CD4-positive, alpha-beta T cell (primary cell): ENCODE measurements at places on chromosomes 13 and 19. TPM values are rescaled to one million over a fixed set of nuclear protein-coding genes. Genes with fewer than 3 reads are reported as not detected.

RBM42 gene
- total RNA-seq, result 48.8 TPM

TMEM272 gene
- total RNA-seq, result 2.7 TPM

DNA sequence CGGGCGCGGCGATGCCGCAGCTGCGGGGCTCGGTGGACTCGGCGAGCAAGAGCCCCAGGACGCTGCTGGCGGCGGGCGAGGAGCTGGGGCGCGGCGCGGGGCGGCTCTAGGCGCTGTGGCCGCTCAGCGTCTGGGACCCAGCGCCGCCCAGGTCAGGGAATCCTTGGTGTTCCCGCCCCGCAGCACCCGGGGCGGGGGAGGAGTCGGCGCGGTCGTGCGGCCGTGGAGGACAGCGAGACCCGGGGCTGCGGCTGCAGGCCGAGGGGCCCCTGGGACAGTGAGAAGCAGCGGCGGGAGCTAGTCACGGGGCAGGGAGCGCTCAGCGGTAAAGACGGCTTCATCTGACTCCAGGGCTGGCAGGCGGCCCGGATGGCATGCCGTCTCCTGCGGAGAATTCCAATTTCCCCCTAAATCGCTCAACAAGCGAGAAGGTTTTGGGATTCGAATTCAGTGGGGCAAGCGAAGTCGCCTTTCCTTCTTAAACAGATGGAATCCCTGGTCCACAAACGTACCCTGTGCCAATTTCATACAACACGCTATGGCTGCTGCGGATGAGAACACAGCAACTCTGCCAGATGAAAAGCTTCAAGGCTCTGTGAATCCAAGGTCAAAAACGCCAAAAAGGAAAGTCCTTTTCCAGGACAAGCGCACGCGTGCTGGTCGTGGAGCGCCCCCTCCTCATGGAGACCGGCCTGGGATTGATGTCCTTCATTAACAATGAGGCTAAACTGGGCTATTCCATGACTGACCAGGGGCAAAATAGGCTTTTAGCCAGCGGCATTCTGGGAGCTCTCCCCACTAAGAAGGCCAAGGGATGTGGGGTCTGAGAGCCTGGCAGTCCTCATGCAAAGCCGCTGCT is 4.2 kb upstream of the ZSCAN4 start:
- peaks cover 5% of the 10 kb centered on the region for H3K4me1 ChIP-seq
- H3K27me3 ChIP-seq, result peaks cover 55% of the 10 kb centered on the region
- H3K27ac ChIP-seq, result no peak overlapping the region

SLC6A16 gene
- total RNA-seq, result 1.5 TPM

DNA sequence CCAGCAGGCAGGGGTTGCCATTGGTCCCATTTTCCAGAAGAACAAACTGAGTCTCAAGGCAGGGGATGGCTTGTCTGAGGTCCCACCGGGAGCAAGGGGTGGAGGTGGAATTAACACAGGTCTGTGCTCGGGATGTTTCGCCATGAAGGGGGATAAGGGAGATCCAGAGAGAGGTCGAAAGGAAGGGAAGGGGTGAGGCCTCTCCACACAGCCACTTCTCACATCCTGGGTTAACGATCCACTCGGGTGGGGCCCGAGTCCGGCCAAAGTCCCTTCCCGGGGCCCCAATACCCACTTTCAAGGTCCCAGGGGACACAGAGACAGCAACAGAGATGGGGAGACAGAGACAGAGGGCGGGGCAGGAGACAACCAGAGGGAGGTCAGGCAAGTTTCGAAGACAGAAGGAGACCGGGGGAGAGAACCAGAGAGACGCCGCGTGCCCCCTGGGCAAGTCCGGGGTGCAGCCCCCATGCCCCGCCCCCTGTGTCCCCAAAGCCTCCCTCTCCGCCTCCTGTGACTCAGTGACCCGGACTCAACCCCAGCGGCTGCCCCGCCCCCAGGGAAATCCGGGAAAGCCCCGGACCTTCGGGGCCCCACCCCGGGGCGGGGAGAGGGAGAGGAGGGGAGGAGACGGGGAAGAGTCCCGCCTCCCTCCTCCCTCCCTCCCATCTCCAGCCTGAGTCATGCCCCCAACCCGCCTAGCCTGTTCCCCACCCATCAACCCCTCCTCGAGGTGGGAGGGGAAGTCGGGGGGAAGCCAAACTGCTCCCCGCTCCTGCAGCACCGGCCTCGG is 1.4 kb upstream of the BCL3 start:
- H3K4me3 ChIP-seq, result peak overlapping the region; percentile 76
- DNase-seq, result peak; percentile 85
- H3K27ac ChIP-seq, result peak overlapping the region; percentile 90
- peaks cover 57% of the 10 kb centered on the region for H3K4me1 ChIP-seq

FAM216B gene
- not detected for total RNA-seq
